T follicular helper cell (primary cell): ENCODE measurements at places on chromosomes 16 and 17.

- no peak for DNase-seq
Observed at GRCh38 chr16:67979955-67980678, at the start of gene DPEP3. Gene DPEP3, minus strand, starts transcription at chr16:67980499. Its CDS starts 119 bp downstream, at chr16:67980380.

- DNase-seq: peak; percentile 50
Observed at GRCh38 chr16:1102921-1103635, 7.0 kb upstream of the C1QTNF8 start.

DNA sequence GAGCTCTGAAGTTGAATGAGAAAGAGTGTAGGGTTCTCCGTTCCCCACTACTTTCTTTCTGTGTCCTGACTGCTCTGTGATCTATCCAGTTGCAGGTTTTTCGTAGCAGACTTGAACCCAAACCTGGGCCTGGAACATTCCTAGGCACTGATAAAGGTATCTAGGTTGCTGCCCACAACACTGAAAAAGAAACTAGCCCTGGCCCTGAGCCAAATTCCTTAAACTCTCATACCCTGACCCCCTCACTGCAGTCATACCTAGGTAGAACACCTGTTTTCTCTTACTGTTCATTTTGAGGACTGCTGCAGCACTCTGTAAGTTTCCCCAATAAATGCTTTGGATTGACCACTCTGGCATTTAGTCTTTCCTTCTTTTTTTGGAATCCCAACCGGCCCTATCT lies 5.4 kb downstream of the HYDIN start:
- DNase-seq: no peak

DNA sequence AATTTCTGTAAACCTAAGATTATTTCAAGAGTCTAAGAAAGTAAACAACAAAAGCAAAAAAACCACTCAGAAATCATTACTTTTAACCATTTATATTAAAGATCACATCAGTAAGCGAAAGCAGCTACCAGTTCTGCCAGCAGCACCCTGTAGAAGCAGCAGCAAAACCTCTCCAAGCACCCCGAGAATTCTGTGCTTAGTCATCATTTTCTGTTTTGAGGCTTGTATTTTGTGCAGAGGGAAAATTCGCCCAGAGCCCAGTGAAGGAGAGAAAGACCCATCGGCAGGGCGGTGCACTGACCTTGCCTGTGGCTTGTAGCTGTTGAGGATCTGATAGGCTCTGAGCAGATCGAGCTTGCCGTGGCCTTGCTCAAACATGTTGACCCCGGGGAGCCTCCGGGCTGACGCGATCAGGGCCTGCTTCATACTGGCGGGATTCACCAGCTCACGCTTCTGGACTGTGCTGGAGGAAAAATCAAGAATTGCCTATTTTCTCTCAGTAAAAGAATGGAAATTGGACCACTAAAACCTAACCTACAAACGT lies 35.2 kb downstream of the MBTPS1 start:
- DNase-seq: no peak

GRCh38 chr16:78718141-78718540 lies 618.7 kb downstream of the WWOX start:
- no peak for DNase-seq

DNA sequence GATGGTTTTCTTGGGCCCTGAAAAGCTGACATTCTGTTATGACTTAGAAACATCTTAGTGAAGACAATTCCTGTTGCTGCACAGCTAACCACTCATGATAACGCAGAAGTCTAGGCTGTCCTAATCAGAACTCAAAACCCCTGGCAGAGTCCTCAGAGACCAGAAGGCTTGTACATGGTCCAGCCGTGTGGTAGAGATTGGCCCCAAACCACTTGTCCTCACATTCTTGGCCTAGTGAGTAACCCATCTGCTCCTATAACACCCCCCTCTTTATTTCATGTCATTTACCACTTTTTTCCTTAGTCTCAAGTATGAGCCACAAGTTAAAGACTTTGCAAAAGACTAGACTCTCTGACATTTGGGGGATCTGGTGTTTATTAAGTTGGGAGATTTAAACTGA lies 116.5 kb upstream of the ADAMTS18 start:
- DNase-seq: no peak

DNA sequence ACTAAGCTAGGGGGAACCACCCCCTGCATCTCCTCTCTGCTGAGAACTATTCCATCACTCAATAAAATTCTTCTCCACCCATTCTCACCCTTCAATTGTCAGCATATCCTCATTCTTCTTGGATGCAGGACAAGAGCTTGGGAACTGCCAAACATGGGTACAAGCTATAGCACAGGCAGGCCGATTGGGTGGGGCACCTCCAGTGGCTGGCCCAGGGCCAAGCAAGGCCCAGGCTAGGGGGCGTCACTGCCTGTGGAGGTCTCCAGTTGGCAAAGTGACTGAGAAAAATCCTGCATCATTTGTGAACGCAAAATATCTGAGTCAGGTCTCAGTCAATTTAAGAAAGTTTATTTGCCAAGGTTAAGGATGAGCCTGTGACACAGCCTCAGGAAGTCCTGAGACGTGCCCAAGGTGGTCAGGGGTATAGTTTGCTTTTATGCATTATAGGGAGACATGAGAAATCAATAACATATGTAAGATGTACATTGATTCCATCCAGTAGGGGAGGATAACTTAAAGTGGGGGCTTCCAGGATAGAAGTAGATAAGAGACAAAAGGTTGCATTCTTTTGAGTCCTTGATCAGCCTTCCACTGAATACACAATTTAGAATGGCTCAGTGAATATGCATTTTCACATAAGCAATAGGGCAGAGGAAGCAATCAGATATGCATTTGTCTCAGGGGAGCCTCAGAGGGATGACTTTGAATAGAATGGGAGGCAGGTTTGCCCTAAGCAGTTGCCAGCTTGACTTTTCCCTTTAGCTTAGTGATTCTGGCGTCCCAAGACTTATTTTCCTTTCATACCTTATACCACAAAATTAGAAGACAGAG lies 21.5 kb upstream of the DHRS7B start:
- no peak for DNase-seq

DNA sequence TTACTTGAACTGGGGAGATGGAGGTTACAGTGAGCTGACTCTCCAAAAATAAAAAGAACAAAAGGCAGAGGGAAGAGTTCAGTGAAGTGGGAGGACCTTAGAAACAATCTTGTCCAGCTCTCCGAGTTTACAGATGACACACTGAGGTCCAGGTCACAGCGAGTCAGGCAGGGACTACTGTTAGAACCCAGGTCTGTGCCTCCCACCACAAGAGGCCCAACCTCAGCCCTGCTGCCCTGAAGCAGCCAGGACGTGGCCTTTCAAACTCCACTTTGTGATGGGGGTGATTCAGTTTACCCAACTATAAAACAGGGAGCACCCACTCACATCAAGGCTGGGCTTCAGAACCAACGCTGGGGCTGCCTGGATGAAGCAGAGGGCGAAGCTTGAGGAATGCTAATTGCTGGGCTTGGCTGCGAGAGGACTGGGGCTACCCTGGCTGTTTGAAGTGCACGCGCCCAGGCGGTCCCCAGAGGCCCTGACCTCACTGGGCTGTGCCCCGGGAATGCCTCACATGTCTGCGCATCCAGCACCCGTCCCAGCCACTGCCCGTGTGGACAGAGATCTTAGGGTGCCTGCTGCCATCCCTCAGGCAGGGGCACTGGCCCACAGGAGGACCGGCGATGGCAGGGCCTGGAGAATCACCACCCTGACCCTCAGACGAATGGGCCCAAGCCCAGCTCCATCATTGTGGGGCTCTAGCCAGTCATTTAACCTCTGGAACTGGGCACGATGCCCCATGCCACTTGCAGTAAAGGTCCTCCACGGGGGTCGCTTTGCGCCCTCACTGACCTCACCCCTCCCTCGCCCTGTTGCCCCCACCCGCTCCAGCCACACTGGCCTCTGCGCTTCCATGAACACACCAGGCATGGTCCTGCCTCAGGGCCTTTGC lies 11.4 kb downstream of the SLC5A10 start:
- DNase-seq: no peak

DNA sequence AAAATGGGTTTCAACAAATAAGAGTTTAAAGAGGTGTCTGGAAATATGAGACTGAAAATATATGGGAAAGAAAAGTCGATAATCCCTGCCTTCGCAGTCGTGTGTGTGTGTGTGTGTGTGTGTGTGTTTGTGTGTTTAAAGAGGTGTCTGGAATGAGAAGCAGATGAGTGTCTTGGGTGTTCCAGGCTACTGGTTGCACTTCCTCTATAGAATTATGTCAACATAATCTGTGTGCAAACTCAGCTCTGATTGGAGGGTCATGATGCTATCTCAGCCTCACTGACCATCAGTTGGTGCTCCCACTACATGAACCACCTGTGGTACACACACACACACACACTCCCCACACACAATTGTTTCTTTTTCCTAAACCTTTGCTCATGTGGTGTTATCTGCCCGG lies 347.3 kb downstream of the NPIPA8 start:
- no peak for DNase-seq

DNA sequence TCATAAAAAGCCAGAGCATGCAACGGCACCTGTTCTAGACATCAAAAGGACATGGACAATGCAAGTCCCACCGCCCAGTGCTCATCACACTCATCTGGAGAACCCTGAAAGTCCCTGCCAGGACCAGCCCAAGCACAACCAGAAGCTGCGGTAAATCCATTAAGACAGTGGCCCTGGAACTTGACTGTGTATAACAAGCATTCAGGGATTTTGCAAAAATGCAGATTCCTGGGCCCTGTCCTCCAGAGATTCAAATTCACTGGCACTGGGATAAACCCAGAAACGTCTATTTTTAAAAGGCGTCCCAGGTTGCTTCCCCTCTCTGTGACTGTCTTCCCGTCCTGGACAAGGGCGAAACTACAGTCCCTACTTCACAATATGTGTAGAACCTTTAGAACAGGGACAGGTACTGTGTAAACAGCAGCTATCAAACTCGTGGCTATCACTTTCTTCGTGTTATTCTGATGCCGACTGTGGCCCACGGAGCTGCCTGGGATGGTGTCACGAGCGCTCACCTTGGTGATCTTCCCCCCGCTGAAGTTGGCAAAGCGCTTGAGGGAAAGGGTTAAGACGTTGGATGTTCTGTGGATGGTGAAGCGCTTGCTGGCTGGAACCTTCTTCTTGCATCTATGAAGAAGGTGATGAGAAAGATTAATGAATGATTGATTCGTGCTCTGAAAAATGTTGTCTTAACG lies 22.3 kb downstream of the USP36 start:
- no peak for DNase-seq

- DNase-seq: peak; percentile 7
Observed at GRCh38 chr17:35345926-35346771, 27.3 kb downstream of the SLFN11 start.

GRCh38 chr16:50238868-50239301 lies 27.5 kb upstream of the ADCY7 start:
- no peak for DNase-seq

- DNase-seq: no peak
Observed at GRCh38 chr17:60154616-60155426, 5.0 kb downstream of the CA4 start.

DNA sequence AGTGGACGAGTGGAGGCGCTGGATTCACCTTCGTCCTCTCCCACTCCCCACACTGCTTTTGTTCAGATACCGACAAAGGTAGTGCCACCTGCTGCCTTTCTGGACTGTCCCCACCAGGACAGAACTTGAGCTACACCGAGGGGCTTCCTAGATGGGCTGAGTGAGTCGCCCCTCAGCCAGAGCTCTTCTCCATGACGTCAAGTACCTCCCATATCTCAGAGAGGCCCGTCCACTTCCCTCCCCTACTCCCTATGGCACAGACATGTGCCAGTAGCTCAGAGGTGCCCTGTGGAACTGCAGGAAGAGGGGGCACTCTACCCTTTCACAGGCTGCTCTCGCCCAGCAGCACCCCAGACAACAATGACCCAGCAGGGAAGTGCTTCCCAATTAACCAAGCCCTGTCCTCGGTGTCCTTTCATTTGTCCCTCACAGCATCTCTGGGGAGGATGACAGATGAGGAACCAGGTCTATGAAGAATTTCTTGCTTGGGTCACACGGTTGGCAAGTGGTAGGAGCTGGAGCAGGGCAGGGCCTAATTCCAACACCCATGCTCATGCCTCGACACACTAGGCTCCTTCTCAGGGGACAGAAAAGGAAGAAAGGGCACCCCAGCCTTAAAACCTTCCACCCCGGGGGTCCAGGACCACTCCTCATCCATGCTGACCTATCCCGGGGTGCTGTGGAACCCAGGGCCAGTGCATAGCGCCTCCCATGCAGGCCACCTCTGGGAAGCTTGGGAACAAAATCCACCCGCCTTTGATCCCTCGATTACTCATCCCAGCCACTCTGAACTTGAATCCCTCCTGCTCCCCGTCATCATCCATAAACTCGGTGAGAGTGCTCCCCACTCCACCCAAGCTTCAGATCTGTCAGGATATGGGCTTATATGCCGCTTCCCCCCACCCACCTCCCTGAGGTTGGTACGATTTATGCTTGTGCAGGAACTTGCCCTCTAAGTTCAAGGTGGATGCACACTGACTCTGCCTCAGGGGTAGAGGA lies 51.7 kb downstream of the WNT3 start:
- no peak for DNase-seq

DNA sequence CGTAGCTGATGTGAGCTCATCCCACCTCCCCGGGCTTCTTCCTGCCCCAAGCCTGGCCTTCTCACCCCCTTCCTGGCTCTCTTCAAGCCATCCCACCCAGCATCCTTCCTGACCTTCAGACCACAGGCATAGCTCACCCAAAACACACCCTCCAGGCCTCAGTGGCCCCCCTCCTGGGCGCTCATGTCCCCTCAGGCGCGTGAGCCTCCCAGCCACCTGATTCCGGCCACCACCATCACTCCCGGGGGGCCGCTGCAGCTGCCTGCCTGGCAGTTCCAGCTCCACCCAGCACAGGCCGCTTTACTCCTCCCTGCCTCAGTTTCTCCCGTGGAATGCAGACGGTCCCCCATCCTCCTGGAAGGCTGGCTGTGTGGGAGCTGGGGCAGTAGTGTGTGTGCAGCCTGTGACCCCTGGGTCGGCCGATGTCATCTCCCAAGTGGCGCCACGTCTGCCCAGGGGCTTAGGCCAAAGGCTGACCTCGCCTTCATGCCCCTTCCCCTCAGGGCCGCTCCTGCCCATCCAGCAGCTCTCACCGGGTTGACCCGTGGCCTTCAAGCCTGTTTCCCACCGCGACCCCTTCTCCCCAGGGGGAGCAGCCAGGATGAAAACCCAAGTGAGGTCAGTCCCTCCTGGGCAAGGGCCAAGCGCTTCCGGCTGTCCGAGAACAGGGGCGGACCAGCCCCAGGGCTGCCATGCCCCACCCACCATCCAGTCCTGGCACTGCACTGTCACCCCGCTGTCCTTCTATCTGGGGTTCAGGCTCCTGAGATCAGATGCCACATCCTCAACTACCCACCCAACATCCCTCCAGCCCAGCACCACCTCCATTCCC lies 11.9 kb upstream of the CHMP6 start:
- DNase-seq: no peak

GRCh38 chr17:61230972-61231820 lies 168.4 kb upstream of the TBX2 start:
- no peak for DNase-seq

DNA sequence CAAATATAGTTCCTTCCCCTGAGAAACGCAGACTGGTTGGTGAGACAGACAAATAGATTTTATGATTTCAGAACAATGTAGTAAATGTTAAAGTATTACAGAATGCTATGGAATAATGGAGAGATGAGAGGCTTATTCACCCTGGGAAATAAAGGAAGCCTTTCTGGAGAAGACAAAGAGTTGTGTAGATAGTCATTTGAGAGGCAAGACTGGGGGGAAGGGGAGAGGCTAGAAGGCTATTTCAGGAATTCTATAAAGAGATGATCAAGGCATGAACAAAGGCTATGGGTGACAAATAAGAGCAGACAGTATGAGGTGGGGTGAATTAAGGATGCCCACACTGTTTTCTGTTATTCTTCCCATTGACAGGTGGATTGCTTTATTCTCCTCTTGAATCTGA lies 211.4 kb downstream of the GRIN2A start:
- no peak for DNase-seq
